ENCODE measurements at places on chromosomes 2 and 18. TPM values are rescaled to one million over a fixed set of nuclear protein-coding genes. Genes with fewer than 3 reads are reported as not detected.
A peak's percentile ranks its signal among the peaks of the same experiment; 100 is the strongest.

Gene MLPH
- 31.9 TPM for total RNA-seq

Gene CTNNA2
- not detected for total RNA-seq

Gene ZNF521
- 6.0 TPM for total RNA-seq

Gene FOXI3
- total RNA-seq: not detected

Gene ANKRD44
- 5.5 TPM for total RNA-seq

Gene CDCA7
- 9.7 TPM for total RNA-seq

Gene ATP6V1B1
- total RNA-seq: 1.2 TPM

Gene KRTCAP3
- total RNA-seq: 0.37 TPM

Gene KCNK3
- not detected for total RNA-seq

Gene NMS
- not detected for total RNA-seq

Gene STAM2
- 38.0 TPM for total RNA-seq

Gene GPR39
- total RNA-seq: 2.5 TPM

Gene PTPN4
- 18.4 TPM for total RNA-seq

Gene HADHA
- 121 TPM for total RNA-seq

- no peak for DNase-seq
Observed at GRCh38 chr2:135162786-135163185, 110.7 kb downstream of the RAB3GAP1 start.

GRCh38 chr2:85662899-85663593 lies 5.0 kb downstream of the SFTPB start:
- DNase-seq: peak; percentile 92

DNA sequence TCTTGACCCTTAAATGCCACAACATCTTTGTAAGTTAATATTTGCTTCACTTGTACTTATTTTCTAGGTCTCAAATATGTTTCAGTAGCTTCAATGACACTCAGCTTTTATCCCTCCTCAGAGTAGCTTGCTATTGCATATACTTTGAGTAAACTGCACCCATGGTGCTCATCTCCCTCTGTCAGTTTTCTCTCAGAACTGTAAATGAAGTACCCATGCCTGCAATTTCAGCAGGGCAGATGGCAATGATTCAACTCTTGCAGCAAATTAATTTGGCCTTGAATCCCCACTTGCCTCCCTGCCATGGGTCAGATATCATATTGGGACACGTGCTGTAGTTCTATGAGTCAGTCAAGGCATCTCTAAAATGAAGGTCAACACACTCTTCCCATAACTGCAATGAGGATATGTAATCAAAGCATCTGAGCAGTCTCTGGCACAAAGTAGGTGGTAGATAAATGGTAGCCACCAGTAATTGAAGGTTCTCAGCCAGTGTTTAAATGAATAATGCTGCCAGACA lies 225.8 kb downstream of the PIEZO2 start:
- DNase-seq: no peak

GRCh38 chr2:68959001-68959400 lies 6.3 kb upstream of the GKN2 start:
- DNase-seq: no peak

DNA sequence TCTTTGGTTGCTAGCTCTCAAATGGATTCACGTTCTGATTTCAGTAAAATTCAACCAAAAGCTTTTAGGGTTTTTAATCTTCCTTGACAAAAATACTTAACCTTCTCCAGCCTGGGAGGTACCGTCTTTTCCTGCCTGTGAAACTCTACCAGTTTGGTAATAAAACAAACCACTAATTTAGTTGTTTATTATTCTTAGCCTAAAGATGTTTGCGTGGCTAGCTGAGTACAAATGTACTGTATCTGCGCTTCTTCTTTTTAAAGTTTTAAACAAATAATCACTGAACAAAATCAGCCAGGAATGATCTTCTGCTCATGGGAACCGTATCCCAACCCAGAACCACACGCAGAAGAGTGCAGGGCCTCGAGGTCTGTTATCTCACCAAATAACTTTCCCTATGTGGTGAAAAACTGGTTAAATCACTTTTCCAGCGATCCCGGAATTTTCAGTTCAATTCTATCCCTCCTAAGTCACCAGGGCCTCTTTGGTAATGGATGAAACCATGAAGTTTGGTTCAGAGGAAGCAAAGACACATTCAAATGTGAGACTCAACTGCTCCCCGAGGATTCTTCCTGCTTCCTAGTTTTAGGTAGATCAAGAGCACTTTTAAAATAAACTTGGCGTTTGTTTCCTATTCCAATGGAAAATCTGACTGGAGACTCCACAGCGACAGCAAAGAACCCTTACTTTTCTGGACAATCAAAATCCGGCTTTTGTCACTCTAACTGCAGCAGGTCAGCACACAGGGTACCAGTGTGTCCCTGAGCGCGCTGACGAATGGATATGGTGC lies 36.1 kb downstream of the BCL2 start:
- DNase-seq: no peak

DNA sequence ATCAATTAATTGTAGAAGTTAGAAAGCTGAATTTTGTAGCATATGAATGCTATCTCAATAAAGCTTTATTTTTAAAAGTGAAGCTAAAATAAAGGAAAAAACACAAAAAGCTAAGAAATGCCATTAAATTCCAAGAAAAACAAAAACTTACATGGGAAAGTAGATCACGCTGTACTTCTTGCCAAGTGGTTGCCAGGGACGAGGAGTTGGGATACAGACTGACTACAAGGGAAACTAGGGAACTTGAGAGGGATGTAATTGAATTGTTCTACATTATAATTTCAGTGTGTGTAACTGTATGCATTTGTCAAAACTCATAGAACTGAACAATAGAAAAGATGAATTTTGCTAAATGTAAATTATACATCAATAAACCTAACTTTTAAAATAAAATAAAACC lies 108.1 kb downstream of the DYM start:
- DNase-seq: no peak

DNA sequence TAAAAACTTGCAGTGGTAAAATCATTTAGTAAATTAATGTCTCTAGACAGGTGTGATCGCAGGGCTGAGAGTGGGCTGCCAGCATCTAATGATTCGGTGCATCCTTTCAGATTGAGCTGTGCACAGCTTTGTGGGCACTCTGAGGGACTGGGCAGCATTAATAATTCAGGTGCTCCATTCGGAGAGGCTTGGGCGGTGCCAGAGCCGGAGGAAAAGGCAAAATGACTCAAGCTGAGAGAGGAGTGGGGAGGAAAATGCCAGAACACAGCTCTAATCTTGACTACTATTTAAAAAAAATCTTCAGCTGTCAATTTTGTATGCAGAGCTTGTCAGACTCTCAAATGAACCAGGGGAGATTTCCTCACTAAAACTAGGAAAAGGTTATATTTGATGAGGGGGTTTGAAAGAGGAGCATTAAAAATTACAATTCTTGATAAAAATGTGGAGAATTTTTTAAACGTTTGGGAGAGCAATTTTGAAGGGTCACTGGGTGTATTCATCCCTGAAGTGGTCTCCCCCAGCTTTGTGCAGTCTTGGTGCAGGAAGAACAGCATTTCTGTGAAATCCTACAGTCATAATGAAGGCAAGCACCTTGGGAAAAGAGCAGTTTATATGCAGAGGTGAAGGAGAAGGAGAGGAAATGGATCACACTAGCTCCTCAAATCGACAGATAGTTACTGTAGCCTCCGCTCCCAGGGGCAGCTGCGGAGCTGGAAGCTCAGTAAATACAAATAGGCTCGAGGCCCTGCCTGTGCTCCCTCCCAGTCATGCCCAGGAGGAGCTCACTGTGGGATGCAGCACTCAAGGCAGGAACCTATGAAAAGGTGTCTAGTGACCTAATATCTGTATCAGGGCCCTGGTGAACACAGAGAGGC lies 535.4 kb upstream of the RAB6C start:
- no peak for DNase-seq

DNA sequence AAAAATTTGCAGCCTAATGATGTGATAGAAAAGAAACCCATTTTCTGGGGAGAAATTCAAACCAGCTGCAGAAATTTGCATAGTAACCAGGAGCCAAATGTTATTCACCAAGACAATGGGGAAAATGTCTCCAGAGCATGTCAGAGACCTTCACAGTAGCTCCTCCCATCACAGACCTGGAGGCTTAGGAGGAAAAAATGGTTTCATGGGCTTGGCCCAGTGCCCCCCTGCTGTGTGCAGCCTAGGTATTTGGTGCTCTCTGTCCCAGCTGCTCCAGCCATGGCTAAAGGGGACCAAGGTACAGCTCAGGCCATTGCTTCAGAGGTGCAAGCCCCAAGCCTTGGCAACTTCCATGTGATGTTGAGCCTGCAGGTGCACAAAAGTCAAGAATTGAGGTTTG lies 352.9 kb downstream of the PLCL1 start:
- no peak for DNase-seq

GRCh38 chr18:73793386-73793785 lies 354.2 kb downstream of the FBXO15 start:
- peak; percentile 59 for DNase-seq

DNA sequence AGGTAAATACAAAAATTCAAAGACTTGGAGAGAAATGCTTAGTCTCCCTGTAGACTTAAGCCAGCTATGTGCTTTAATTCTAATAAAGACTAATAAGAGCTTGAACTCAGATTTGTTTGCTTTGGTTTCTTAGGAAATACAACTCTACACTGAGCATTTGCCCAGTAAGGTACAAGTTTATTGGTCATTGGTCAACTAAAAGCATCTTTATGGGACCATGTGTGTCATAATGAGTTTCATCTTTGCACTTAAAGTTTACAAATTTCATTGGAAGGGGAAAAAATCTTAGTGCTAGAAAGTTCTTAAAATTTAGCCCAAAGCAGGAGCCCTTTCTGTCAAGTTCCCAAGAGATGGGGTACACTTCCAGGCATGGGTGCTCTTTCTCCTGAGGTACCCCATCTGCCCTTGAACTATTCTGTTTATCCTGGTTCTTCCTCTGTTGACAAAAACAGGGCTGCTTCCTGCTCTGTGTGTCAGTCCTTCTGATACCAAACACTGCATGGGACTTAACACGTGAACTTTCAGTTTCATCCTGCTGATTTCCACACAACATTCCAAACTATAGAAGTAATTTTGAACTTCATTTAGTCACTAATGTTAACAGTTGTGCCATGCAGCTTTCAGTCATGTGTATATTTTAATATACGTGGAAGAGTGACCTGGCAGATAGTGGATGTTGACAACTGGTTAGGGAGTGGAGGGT lies 200.2 kb downstream of the TPGS2 start:
- peak; percentile 72 for DNase-seq

DNA sequence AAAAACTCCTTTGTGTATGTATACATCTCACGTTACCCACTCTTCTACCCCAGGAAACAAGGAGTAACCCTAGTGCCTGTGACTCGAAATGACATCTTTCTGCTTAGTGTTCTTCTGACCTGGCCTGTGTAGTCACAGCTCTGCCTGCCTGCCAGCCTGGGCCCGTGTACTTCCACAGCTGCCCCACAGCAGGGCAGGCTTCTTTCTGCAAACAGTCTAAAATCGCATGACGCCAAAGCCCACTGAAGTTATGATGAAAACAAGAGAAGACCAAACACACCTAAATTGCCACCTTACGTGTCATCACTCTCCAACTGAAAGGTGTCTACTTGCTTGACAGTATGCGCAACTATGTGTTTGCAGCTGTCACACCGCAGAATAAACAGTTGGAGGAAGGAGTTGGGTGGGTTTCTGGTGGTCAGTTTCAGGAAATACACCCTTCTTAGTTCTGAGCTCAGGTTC lies 1.5 kb downstream of the GAREM1 start:
- peak; percentile 2 for DNase-seq

DNA sequence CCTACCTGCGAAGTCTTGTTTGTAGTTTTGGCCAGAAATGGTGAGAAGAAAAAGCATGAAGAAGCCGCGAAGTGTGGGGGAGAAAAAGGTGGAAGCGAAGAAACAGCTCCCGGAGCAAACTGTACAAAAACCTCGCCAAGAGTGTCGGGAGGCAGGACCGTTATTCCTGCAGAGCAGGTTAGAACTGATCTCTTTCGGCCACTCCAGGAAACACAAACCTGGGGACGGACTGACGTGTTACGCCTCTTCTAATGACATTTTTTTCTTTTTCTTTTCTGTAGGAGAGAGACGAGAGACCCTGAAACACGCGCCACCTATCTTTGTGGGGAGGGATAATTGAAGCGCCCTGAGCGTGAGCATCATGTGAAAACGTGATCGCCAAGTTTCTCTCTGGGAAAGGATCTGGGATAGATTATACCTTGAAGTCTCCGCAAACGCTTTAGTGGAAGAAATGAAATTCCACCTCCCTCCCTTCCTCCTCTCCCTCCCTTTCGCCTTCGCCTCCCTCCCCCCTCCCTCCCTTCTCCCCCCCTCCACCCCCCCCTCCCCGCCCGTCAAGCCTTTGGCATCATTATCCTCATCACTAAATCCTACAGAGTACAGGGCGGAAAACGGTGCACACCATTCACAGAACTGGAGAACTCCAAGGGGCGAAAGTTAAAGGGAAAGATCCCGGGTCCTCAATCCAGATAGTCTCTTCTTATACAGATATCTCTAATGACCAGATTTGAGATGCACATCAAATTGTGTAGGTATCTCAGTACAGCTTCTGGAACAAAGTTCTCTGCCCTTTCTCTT lies at the start of gene ZEB2:
Gene ZEB2, minus strand, starts transcription at position 186 of the 798 bp plus-strand sequence. CDS start 2,769 bp downstream, outside the sequence.
- peak; percentile 89 for DNase-seq

DNA sequence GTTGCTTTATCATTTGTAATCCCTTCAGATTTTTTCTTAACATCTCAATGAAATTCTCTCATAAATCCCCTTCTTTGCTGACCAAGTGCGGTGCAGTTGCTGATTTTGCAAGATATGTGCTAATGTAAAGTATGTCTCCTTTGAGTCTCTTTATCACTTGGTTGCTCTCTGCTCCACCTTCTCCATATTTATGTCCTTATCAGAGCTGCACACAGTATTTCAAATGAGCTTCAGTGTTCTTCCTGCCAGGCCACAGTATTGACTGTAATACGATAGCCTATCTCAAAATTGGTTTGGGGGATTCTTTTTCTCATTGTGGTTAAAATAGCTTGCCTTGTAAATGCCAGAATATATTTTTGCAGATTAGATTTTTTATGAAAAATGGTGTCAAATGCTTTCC lies 32.2 kb downstream of the MAIP1 start:
- DNase-seq: no peak

GRCh38 chr2:124258140-124258880 lies 233.2 kb downstream of the CNTNAP5 start:
- DNase-seq: no peak

- DNase-seq: peak; percentile 6
Observed at GRCh38 chr2:67237288-67237687, 159.8 kb upstream of the ETAA1 start.

GRCh38 chr2:18119883-18120282 lies 241.4 kb downstream of the KCNS3 start:
- peak; percentile 35 for DNase-seq

GRCh38 chr2:98676742-98677141 lies 54.2 kb downstream of the MGAT4A start:
- no peak for DNase-seq

GRCh38 chr2:233929352-233930022 lies 12.3 kb downstream of the TRPM8 start:
- DNase-seq: no peak

DNA sequence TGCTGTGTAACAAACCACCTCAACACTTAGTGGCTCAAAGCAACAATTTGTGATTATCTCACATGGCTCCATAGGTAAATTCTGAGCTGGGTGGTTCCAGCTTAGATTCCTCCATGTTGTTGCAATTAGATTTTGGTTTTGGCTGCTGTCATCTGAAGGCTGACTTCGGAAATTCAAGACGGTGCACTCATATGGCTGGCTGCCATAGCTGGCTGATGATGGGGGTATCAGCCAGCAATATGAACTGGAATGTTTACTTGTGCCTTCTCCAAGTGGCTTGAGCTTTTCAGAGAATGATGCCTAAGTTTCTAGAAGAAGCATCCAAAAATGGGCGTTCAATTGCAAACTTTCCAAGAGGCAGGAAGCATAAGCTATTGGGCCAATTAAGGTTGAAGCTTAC lies 213.1 kb downstream of the GCA start:
- DNase-seq: no peak

Data from HFFc6 (cell line).